ENCODE measurements at places on chromosomes 3 and 15. TPM values are rescaled to one million over a fixed set of nuclear protein-coding genes. Genes with fewer than 3 reads are reported as not detected.

GRCh38 chr3:16060945-16061344 is 113.5 kb upstream of the GALNT15 start:
- no peak for DNase-seq

DNA sequence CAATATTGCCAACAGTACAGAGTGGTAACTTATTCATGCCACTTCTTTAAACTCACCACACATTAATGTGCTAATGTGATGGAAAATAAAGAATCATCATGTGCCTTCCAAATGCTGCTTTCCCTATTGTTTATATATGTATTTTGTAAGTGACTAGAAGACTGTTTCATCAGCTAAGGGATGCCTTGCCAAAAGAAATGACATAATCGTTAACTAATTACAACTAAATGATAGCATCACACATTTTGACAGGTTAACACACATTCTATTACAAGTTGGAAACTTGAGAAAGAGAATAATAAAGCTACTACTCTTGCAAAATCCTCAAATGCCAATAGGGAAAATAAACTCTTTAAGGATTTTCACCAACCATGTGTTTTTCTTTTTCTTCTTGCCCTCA is 329.9 kb upstream of the AGTR1 start:
- no peak for DNase-seq

ILDR1 gene
- total RNA-seq: 1.6 TPM

DNA sequence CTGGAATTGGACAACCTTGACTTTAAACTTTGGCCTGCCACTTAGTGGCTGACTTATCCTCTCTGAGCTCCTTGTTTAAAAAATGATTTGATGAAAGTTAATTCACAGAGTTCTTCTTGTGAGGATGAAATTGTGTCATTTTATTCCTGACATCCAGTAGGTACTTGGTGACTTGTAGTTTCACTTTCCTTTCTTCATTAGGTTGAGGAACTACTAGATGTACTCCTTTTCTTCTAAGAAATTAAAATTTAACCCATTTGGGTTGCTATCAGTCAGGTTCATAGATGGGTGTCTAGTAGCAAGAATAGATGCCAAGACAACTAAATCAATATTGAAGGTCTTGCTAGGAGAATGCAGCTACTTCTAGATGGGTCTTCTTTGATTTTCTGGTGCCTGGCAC is 5.2 kb downstream of the NR1D2 start:
- DNase-seq: no peak

PLA1A gene
- not detected for total RNA-seq

DNA sequence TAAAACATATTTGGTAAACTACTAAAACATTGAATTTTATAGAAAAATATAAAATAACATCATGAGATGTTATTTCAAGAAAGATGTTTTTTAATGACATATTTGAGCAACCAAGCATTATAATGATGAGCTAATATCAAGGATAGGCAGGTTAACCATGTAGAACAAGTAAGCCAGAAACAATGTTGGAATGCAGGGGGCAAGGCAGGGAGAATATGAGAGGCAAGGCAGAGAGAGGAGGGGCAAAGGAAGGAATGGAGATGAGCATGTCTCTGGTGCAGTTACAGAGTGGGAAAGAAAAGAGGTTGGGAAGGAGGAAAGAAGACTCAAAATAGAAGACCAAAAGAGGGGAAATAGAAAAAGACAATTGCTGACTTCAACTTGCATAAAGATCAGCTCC is 390.4 kb downstream of the MCTP2 start:
- no peak for DNase-seq

DNA sequence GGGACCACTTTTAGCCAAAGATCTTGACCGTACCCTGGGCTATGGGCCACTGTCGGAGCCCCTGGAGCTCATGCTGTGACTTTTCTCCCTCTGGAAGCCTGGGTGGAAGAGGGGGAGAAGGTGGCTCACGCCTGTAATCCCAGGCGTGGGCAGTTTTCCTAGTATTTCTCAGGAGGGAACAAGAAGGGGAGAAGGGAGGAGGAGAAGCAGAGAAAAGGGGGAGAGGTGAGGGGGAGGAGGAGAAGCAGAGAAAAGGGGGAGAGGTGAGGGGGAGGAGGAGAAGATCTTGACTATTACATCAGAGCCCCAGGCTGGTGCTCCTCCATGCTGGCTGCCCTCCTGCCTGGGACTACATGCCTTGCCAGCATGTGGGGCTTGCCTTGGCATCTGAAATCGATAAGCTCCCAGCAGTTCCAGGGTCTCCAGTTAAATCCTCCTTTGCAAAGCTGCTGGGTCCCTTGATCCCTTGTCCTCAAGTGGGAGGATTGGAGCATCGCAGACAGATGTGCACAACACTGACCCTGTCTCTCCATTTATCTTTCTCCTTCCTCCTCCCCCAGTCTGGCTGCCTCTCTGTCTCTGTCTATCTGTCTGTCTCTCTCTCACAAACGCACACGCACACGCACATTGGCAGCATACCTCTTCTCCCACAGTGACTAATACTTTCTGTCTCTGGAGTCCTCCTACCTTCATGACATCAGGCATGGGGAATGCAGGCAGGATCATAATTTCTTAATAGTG is 41.6 kb downstream of the MRAS start:
- DNase-seq: no peak

- DNase-seq: peak; percentile 16
Observed at GRCh38 chr15:78209646-78210348, 24.6 kb downstream of the ACSBG1 start.

CCK gene
- 2.4 TPM for total RNA-seq

DNA sequence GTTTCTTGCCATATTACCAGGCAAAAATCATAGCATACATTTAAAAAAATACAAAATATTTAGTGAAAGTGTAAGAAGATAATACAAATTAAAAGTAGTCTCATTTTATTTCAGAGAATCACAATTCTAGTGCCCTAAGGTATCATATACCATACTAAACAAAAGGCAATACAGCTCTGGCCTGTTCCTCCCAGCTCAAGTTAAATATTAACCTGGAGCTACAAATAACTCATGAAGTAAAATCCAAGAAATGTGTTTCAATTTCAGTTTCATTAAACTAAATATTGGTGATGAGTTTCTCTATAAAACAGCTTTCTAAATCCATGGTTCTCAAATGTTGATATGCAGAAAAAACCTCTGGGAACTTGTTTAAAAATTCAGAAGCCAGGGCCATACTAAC is 67.7 kb downstream of the INO80 start:
- DNase-seq: no peak

ANKUB1 gene
- not detected for total RNA-seq

DNA sequence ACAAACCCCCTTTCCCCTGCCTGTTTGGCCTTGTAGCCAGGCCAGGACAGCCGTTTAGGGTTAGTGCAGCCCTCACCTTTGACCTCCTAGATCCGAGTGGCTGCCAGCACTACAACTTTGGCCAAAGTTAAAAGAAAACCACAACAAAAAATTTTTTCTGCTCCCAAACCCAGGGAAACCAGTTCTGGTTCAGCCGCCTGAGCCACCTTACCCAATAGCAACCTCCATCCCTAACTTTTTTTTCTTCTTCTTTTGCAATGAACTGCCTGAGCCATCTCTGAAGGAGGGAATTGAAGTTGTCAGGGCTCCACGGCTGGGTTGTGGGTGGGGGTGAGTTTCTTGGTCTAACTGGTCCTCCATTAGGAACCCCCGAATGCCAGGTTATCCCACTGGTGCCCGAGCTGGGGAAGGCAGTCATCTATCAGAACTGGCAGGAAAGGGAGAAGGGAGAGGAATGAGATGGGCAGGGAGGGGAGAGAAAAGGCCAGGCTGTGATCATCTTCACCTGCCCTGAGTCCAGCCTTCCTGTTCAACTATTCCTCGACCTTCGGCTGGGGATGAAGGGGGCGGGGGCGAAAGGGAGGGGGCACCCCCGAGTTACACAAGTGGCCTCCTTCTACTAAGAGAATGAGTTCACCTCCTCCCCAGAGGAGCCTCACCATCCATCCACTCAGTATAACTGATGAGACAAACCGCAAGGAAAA is 6.2 kb upstream of the NR2F2 start:
- DNase-seq: no peak

GRCh38 chr15:78457101-78457500 is 19.1 kb downstream of the IREB2 start:
- no peak for DNase-seq

Data from H1 (cell line).